ENCODE measurements at places on chromosomes 12 and 14.

DNA sequence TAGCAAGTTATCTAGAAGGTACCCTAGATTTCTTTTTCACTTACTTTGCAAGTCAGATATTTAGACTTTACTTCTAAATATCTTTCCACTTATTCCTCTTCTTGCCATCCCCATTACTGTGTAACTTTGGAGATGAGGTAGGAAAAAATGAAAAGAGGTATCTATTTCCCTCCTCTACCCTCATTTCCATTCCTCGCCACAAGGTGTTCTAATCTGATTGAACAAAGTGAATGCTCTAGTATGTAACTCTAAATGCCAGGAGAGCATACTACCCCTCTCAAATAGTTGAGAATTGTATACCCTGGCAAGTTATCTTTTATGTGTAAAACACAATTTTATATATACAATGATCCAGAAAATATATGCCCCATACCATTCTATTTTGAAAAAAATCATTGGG is 1.7 kb upstream of the LDHB start:
- DNase-seq: no peak

GRCh38 chr12:104488374-104488773 is 31.6 kb downstream of the CHST11 start:
- no peak for DNase-seq

DNA sequence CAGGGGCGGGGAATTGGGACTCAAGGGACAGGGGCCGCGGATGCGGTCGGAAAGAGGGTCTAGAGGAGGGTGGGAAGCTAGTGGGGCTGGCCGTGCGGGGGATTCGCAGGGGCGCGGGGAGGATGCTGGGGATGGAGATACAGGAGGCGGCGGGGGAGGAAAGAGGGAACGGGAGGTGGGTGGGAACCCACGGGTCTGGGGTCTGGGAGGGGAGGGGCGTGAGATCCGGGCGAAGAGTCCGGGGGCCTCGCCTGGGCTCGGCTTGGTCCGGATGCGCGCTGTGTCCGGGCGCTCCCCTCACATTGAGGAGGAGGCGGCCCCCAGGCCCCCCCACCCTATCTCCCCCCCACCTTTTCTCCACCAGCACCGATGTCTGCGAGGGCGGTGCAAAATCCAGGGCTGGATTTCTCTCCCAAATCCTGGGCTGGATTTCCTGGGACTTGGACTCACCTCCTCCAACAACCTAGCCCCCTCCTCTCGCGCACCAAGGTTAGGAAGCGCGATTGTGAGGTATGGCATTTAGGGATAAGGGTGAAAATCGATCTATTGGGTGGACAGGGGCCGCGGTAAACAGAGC is at the start of gene AGAP2:
Gene AGAP2 (minus strand): TSS at position 82 of the 577 bp plus-strand sequence. CDS start 496 bp downstream, outside the sequence.
- DNase-seq: no peak

DNA sequence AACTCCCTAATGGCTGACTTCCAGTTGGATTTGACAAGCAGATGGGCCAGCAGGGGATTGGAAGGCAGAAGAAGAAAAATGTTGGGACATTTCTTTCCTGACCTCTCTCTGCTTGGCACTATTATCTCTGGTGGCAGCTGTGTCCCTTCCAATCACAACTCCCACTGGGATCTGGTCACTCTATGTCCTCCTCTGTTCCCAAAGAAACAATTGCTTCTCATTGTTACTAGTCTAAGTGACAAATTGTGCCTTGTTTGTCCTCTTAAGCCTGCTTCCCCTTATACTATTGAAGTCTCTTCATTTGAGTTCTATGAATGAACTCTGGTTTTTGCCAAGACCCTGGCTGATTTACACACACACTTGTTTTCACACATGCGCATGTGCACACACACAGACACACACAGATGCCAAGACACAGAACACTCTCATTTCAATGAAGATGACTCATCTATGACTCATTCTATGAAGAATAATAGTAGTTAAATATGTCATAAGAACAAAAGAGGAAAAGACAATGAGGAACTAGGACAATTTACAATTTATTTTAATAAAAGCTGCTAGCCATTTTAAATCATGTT is 83.0 kb upstream of the FAR2 start:
- no peak for DNase-seq

DNA sequence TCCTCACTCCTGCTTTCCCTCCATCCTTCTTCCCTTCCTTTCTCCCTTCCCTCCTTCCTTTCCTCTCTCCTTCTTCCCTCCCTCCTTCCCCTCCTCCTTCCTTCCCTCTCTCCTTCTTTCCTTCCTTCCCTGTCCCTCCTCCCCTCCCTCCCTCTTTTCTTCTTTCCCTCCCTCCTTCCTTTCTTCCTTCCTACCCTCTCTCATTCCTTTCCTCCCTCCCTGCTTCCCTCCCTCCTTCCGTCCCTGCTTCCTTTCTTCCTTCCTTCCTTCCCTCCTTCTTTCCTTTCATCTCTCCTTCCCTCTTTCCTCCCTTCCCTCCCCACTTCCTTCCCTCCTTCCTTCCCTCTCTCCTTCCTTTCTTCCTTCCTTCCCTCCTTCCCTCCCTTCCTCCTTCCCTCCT is 39.0 kb downstream of the NOS1 start:
- no peak for DNase-seq

GRCh38 chr12:121712461-121713256 is at the start of gene TMEM120B:
Gene TMEM120B (plus strand): TSS chr12:121712752. CDS start chr12:121712896, 144 bp downstream.
- DNase-seq: peak; percentile 80

DNA sequence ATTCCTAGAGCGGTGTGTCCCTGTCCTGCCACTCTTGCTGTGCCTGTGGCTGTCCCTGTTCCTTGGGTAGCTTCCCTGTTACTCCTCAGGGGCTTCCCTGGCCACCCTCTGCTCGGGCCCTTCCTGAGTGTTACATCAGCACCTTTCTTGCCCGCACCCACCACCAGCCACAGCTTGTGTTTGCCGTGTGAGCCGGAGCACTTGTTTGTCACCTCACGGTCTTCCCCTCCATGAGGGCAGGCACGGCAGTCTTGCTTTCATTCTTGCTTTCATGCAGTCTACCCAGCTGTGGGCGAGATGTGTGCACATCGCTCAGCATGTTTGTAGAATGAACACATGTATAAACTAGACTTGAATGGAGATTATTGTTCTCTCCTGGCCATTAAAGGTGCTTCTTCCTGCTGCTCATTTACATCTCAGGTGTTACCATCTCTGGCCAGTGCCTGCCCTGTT is 42.0 kb downstream of the TRAF3 start:
- DNase-seq: peak; percentile 20

DNA sequence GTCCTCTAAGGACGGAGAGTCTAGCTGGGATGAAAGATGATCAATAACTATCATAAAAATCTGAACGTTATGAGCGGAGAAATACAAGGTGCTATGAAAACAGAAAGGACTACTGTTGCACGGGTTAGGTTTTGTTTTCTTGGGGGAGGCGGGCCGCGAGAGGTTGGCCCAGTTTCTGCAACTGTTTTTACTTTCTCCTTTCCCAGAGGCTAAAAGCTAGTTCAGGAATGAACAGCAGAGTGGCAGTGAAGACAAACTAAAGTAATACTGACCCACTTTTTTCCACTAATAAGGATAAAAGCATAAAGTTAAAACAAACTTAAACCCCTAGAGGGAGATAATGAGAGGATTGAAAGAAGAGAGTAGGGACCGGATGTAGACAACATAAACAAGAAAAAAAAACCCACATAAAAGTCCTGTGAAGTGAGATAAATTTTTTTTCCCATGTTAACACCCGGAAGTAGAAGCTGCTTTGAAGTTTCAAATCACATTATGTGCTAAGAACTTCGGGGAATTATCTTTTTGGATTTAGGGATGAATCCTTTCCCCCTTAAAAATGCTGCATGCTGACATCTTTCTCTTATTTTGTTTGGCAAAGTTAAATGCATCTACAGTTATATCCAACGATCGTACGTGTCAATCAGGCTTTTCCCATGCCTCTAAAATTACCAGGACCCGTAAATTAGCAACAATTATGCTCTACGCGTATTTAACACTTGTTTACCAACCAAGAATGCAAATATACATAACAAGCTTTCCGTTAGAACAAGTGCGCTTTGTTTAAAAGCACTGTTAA is 1.0 kb upstream of the CDK17 start:
- peak; percentile 19 for DNase-seq

- DNase-seq: no peak
These were observed 304.3 kb upstream of the KITLG start for GRCh38 chr12:88884600-88884999.

DNA sequence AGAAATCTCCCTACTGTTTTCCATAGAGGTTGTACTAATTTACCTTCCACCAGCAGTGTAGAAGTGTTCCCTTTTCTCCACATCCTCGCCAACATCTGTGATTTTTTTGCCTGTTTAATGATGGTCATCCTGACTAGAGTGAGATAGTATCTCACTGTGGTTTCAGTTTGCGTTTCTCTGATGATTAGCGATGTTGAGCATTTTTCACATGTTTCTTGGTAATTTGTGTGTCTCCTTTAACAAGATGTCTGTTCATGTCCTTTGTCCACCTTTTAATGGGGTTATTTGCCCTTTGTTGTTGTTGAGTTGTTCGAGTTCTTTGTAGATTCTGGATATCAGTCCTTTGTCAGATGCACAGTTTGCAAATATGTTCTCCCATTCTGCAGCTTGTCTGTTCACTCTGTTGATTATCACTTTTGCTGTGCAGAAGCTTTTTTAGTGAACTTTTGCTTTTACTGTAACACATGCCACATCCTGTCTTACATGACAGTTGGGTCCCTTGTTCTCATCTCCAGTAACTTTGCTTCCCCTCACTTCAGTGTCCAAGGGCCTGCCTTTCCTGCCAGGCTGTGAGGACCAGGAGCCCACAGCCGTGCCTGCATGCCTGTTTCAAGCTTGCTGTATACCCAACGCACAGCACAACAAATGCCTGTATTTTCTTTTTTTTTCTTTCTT is 64.9 kb downstream of the SPRING1 start:
- DNase-seq: no peak

DNA sequence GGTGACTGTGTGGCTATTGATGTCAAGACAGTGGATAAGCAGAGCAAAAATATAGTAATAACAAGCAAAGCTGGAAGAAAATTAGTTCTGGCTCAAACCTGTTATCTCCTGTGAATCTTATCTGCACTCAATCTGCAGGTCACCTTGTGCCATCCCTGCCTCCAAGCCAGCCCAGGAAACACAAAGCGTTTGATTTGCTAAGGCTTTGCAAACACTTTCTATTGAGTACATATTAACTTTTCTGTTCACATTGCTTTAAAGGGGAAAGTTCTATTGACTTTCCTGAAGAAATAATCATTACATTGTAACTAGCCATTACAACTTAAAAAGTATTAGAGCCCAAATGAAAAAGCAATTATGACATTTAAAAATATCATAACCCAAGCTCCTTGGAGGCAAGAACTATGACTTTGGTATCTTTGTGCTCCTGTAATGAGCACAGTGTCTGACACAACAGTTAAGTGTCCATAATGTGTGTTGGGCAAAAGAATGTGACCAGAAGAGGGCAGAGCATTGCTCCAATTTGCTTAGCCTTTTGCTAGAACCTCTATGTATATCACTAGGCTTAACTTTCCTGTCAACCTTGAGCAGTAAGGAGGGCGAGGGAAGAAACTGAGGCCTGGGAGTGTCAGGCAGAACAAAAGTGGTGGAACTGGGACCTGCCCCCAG is 24.7 kb downstream of the SERPINA3 start:
- no peak for DNase-seq

- DNase-seq: no peak
These were observed 587.5 kb downstream of the SOX5 start for GRCh38 chr12:23361971-23362370.

- DNase-seq: no peak
These were observed 251.8 kb downstream of the APAF1 start for GRCh38 chr12:98896938-98897337.

DNA sequence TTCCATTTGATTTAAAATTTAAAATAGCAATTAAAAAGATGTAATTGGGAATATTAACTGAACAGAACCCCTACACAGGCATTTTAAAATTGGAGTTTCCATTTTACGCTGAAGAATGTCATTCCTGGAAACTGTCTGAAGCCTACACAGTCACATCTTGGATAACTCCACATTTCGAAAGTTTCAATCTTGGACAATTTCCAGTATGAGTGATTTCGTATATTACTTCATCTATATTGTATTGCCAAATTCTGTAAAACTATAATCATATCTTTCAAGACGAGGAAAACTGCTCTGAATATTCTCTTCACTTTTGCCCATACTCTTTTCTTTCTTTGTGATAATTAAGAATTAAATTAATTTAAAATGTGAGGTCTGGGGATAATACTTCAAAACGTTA is 194.2 kb upstream of the ABCD2 start:
- DNase-seq: no peak

DNA sequence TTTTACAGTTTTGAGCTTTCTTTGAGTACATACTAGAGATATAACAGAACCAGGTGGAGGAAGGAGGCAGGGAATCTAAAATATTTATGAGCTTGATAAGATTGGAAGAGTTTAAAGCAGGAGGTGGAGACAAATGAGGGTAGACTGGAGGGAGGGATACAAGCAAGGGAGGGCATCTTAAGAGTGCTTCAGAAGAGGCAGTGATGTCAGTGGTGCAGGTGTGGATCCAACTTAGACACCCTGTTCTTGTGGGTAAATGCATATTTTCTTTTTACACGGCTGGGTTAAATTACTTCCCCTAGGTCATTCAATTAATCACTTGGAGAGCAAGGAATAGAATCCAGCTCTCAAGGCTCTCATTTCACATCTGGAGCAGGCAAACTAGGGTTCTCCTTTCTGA is 146.1 kb upstream of the LRIG3 start:
- no peak for DNase-seq

- no peak for DNase-seq
These were observed 710.5 kb downstream of the NOVA1 start for GRCh38 chr14:25887251-25887878.

- no peak for DNase-seq
These were observed 707 bp downstream of the DHRS1 start for GRCh38 chr14:24298892-24299254.

DNA sequence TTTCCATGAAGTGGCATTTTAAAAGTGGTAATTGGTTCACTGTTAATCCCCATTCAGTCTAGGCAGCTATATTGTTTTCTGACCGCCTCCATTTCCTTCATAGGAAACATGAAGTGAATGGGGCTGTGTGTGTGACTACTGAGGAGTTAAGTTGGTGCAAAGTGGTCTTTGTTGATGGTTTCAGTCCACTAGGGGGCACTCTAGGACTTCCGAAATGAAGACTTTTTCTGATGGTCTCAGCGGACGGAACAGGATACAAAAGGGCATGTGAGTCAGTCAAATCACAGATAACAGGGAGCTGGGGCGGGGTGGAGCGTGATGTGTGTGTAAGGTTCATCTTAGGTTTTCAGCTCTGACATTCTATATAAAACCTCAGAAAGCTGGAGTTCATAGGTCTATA is 240.1 kb upstream of the OR4E1 start:
- DNase-seq: peak; percentile 56

GRCh38 chr12:81957631-81958030 is 198.5 kb upstream of the PPFIA2 start:
- DNase-seq: no peak

DNA sequence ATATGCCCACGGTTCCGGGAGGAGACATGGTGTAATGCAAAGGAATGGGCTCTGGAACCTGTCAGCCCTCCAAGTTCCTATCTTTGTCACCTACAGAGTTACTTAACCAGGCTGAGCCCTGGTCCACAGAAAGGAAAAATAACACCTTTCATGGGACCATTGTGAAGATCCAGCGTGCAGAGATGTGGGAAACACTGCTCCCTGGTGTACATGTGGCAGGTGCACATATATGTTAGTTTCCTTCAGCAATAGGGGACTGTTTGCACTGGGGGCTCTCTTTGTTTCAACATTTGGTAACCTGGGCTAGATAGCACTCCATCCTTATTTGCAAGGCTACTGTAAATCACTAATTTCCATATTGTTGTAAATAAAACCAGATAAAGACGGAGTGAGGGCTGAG is 72.3 kb downstream of the ANO2 start:
- no peak for DNase-seq
